ENCODE measurements at places on chromosomes 12 and 14.
A peak's percentile ranks its signal among the peaks of the same experiment; 100 is the strongest.

DNA sequence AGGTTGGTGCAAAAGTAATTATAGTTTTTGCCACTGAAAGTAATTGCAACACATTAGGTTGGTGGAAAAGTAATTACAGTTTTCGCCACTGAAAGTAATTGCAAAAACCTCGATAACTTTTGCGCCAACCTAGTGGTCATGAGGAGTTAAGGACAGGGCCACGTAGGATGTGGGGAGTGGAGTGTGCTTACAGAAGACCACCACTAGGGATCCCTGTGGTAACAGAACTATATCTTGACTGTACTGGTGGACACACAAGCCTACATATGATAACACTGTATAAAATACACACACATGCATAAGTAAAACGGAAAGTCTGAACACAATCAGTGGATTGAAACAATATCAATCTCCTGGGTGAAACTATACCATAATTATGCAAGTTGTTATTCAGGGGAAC is 187.4 kb upstream of the ABCD2 start:
- no peak for DNase-seq

GRCh38 chr12:123571343-123571813 is 13.0 kb upstream of the TMED2 start:
- DNase-seq: no peak

DNA sequence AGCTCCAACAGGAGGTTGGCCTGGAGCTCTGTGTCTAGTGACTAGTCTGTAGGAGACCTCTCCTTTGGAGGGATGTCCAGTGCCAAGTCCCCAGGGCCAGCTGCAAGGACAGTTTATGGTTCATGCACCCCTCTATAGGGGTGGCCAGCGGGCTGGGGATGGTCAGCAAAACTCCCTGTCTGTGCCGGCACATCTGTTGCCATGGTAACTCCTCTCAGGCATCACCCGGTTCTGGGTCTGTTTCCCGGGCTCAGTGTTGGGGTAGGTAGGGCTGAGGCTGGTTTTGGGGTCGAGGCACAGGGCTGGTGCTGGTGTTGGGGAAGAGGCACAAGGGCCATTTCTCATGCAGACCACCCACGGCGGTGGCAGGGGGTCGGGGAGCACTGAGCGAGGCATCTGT is 196.8 kb downstream of the RBM19 start:
- no peak for DNase-seq

- no peak for DNase-seq
Measured at GRCh38 chr14:73776194-73776537, 62.0 kb upstream of the PNMA1 start.

GRCh38 chr12:117599849-117600248 is 238.4 kb upstream of the NOS1 start:
- DNase-seq: no peak

- DNase-seq: no peak
Measured at GRCh38 chr12:97112136-97112535, 205.1 kb downstream of the NEDD1 start.

GRCh38 chr14:98514016-98514415 is 758.0 kb downstream of the BCL11B start:
- DNase-seq: no peak

DNA sequence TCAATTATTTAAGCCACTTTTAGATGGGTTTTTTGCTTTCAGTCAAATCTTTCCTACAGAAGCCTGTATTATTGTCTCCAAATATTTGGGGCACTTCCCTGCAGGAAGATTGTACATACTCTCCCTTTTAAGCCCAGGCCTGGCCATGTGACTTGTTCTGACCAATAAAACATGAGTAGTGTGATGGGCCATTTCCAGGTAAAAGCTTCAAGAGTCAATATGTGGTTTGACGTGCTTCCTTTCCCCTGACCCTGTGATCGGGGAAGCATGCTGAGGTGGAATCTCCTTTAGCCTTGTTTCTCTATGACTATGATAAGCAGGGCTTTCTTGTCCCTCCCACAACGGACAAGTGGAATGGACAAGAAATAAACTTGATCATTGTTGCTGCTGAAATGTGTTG is 14.2 kb upstream of the NIN start:
- DNase-seq: no peak

DNA sequence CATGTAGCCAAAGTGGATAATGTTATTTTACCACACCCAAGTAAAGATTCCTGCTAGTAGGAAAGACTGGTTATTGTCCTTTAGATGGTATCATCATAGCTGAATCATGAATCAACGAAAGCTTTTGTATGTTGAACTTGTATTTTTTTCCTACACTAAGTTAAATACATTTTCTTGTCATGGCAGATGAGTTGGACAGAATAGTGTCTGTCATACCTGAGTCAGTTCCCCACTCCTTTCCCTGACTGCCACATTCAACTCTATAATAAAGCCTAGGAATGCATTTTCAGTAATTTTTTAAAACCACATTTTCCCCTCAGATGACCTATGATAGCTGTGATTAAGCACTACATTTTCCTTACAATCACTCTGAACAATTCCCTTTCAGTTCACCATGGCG is 9.3 kb upstream of the PTHLH start:
- DNase-seq: no peak

- DNase-seq: no peak
Measured at GRCh38 chr14:72968316-72968715, 42.1 kb downstream of the DCAF4 start.

GRCh38 chr14:39740454-39740853 is 308.2 kb upstream of the FBXO33 start:
- DNase-seq: no peak

DNA sequence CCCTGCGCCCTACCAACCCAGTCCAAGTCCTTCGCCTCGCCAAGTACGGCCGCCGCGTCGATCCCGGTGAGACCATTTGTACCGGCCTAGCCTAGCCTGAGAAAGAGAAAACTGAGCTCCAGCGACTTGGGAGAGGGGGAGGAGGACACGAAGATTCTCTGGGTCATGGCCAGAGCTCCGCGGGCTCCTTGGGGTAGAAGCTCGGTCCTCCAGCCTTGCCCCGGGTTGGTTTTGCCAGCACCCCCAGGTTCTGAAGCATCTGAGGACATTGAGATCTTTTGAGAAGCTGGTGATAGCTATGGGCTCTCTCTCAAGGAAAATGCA is 7.3 kb downstream of the LHX5 start:
- DNase-seq: no peak

- DNase-seq: no peak
Measured at GRCh38 chr14:37051153-37051552, 121.3 kb downstream of the SLC25A21 start.

DNA sequence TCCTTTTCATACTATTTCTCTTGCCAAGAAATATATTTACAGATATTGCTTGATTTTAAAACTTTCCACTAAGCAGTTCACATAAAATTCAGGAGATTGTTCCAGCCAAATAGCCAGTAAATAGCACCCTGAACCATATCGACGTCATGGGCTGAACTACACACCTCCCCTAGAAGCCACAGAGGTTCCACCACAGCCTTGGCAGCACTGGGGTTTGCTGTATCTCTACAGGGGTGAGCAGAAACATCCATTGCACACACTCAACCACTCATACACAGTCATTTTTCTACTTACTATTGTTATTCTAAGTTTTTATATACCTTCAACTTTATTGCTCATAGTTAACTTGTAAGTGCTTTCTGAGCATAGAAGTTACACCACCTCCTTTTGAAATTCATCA is 8.1 kb upstream of the EIF2S3B start:
- DNase-seq: peak; percentile 52

DNA sequence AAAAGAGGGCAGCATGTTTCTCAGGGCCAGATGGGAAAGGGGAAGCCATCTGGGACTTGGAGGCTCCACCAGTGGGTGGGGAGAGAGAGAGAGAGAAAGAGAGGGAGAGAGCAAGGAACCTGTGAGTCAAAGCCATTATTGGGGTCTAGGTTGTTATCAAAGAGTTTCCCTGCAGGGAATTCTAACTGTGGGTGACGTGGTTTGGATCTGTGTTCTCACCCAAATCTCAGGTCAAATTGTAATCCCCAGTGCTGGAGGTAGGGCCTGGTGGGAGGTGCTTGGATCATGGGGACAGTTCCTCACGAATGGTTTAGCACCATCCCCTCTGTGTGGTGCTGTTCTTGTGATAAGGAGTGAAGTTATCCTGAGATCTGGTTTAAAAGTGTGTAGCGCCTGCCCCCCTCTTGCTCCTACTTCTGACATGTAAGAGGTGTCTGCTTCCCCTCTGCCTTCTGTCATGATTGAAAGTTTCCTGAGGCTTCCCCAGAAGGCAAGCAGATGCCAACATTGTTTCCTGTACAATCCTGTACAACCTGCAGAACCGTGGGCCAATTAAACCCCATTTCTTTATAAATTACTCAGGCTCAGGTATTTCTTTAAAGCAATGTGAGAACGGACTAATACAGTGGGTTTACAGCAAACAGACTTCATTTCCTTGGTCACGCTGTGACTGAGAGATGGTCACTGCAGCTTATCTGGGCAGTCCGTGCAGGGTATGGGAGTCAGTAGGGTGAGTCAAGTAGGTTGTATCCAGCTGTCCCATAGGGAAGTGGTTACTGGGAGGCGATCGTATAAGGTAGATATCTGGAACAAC is 52.4 kb downstream of the CCDC91 start:
- DNase-seq: no peak

- DNase-seq: no peak
Measured at GRCh38 chr12:106118381-106119130, 20.2 kb downstream of the NUAK1 start.

DNA sequence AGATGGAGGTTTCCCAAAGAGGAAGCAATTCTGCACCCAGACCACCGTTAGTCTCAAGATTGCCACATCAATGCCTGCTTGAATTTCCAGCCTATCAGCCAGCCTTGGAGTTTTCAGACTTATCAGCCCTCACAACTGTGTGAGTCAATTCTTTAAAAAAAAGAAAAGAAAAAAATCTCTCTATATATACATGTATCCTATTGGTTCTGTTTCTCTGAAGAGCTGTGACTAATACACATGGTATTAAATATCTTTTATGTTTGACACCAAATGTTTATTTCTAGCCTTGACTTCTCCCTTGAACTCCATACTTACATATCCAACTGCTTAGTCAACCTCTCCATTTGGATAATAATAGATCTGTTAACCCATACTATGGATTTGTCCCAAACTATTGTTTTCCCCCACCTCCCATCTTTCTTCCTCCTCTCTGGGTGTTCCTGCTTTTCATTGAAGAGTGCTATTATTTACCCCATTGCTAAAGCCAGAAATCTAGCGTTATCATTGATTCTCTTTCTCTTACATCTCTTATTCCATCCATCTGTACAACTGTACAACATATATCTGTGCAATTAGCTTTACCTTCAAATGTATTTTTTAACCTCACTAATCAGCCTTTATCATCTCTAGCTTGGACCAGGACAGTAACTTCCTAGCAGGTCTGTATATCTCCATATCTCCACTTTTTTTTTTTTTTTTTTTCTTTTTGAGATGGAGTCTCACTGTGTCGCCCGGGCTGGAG is 22.7 kb upstream of the EID3 start:
- DNase-seq: no peak

- DNase-seq: no peak
Measured at GRCh38 chr14:104860414-104860813, 4.7 kb upstream of the CEP170B start.

- no peak for DNase-seq
Measured at GRCh38 chr12:57012600-57013465, 3.5 kb downstream of the TAC3 start.

DNA sequence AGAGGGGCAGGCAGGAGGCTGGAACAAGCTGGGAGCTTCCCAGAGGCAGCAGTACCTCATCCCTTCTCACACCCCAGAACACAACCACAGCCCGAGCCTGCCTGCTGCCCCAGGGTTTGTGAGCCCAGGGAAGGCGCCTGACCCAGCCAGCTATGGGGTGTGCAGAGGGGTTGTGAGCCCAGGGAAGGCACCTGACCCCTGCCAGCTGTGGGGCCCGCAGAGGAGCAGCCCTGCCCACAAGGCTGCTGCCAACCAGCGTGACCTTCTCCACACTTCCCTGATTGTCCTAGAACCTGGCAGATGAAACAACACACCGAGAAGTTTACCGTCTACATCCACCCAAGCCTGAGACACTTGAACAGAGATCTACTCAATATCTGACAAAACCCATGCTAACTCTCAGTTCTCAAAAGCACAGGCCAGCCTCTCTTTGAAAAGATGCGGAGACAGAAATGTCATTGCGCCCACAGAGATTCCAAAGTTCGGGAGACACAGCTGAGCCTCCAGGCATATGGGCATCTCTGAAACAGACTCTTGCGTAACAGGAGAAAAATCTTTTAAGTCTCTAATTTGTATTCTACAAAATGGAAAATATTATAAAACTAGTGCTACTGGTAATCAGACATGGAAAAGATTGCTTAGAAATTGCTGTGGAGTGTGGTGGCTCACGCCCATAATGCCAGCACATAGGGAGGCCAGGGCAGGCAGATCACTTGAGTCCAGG is 47.3 kb downstream of the SFSWAP start:
- no peak for DNase-seq

GRCh38 chr12:126247936-126248335 is 1182.7 kb downstream of the AACS start:
- DNase-seq: no peak

DNA sequence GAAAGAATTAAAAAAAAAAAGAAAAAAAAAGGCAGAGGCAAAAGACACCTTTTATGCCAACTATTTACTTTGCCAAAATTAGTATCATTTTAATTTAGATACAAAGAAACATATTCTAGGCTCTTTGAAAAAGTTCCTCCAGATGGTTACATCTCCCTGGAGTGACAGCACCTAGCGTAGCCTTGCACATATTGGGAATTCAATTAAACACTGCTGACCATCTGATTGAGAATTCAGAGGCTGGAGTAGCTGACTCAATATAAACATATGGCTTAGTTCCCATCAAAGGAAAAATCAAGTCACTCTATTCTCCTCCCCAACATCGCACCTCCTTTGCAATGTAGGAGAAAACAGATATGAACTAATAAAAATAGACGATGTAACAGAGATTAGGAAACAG is 36.4 kb downstream of the ANKS1B start:
- DNase-seq: no peak

DNA sequence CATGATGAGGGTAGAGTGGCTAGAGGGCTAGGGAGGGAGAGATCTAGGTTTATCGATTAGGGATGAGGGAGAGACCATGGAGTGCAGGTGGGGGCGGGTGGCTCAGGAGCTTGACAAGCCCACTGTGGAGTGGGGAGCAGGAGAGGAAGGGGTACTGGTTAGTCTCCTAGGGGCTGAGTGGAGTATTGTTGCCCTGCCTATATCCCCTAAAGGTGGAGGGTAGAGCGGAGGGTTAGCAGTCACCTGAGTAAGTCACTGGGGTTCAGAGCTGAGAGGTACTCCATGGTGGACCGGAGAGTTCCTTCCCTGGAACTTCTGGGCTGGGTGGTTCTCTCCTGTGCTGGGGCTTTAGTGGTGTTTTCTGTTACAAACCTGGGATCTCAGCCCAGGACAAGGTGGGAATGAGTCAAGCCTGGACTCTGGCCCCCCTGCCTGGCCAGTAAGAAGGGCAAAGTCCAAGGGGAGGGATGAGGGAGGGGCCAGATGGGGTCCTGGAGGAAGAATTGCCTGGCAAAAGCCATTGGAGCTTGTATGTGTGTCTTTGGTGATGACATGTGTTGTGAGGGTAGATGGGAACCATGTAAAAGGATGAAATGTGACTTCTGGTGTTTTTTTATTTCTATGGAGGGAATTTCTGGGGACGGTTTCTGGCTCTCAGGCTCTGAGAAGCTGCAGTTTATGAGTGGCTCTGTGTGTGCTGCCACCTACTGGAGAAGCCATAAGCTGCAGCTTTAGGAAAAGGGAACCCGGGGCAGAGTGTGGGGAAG is at the start of gene CIDEB:
TSS of gene CIDEB (minus strand) at position 403 of the 767 bp plus-strand sequence. CDS start at position 284, 119 bp downstream.
- peak; percentile 38 for DNase-seq
